H9 (cell line): ENCODE measurements at places on chromosomes 3 and 15. TPM values are rescaled to one million over a fixed set of nuclear protein-coding genes. Genes with fewer than 3 reads are reported as not detected.

Gene OSBPL10
- total RNA-seq: 42.7 and 46.7 TPM in 2 replicates

Gene RBP2
- not detected in 2 replicates for total RNA-seq

- no peak for DNase-seq
These were observed 9.5 kb downstream of the SSUH2 start for GRCh38 chr3:8635125-8635524.

Gene CXCR6
- total RNA-seq: not detected in 2 replicates

Gene TAGLN3
- 6.4 and 7.5 TPM in 2 replicates for total RNA-seq
